ENCODE measurements at places on chromosomes 7 and 10. TPM values are rescaled to one million over a fixed set of nuclear protein-coding genes. Genes with fewer than 3 reads are reported as not detected.

NUDT13 gene
- 4.6 TPM for total RNA-seq

GRCh38 chr10:89954787-89955566 is 253.6 kb downstream of the KIF20B start:
- H3K27ac ChIP-seq: no peak overlapping the region
- H3K4me3 ChIP-seq: no peak overlapping the region
- peaks cover 9% of the 10 kb centered on the region for H3K27me3 ChIP-seq

CYP26C1 gene
- 0.37 TPM for total RNA-seq

DNA sequence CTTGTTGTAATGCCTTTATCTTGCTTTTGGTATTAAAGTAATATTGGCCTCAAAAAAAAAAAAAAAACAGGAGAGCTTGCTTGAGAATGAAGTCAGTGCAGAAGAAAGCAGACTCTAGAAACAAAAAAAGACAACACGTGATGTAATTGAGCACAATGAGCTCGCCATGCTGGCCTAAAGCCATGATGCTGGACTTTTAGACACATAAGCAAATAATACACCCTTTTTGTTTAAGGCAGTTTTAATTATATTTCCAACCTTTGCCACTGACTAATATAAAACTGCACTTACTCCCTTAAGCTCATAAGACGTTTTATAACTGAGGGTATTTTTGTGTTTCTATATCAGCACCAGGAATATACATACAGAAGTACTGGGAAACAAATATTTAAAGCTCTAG is 798.3 kb downstream of the KCNMA1 start:
- no peaks in the 10 kb centered on the region for H3K27me3 ChIP-seq
- no peak overlapping the region for H3K27ac ChIP-seq
- no peak for DNase-seq
- no peaks in the 10 kb centered on the region for H3K4me1 ChIP-seq
- no peak overlapping the region for H3K4me3 ChIP-seq

ODAD2 gene
- total RNA-seq: 6.6 TPM

- H3K4me3 ChIP-seq: no peak overlapping the region
- no peak for DNase-seq
- H3K27me3 ChIP-seq: no peaks in the 10 kb centered on the region
- peaks cover 14% of the 10 kb centered on the region for H3K4me1 ChIP-seq
- peak overlapping the region; percentile 71 for H3K27ac ChIP-seq
- peaks cover 4% of the 10 kb centered on the region for H3K36me3 ChIP-seq
These were observed 10.3 kb downstream of the SEC31B start for GRCh38 chr10:100509241-100509840.

DNA sequence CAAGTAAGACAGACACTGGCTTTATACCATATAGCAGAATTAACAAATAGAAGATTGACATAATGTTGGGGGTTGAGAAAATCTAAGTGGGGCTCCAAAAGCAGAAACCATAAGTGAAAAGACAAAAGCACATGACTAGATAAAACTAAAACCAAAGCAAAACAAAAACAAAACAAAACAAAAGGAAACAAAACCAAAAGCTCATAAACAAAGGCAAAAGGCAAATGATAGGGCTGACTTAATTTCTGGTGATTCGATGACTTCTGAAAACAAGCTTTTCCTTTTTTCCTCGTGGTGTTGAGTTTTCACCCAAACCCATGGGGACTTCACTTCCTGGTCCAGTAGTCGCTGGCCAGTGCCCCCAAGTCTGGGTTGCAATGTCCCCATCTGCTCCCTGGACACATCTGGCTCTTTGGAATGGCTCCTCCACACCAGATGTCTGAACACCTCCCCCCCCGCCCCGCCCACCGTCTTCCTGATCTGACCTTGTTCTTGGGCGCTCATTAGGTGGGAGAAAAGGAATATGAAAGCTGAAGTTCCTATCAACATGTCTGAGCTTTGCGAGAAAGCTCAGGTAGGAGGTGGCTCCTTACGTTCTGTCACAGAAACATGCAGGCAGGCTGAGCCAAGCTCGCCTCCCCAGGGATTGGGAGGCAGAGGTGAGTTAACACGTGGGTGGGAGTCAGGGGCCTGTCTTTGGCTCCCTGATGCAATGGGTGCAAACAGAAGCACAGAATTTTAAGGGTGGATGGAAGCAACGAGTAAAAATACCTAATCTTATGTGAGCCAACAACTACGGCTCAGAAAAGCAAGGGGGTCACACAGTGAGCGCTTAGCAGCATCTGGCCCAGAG is 121.0 kb downstream of the NEURL1 start:
- H3K4me1 ChIP-seq: peaks cover 15% of the 10 kb centered on the region
- peak overlapping the region; percentile 65 for H3K27ac ChIP-seq
- no peaks in the 10 kb centered on the region for H3K27me3 ChIP-seq
- no peak overlapping the region for H3K4me3 ChIP-seq
- DNase-seq: no peak

GRCh38 chr10:22681783-22682183 is 32.6 kb downstream of the PIP4K2A start:
- no peaks in the 10 kb centered on the region for H3K27me3 ChIP-seq
- DNase-seq: no peak
- peaks cover 2% of the 10 kb centered on the region for H3K36me3 ChIP-seq
- peak overlapping the region; percentile 58 for H3K27ac ChIP-seq

NME8 gene
- not detected for total RNA-seq

GRCh38 chr10:80588546-80588945 is 50.8 kb downstream of the SH2D4B start:
- no peak overlapping the region for H3K27ac ChIP-seq
- H3K27me3 ChIP-seq: no peaks in the 10 kb centered on the region
- no peak for DNase-seq
- H3K36me3 ChIP-seq: peaks cover 12% of the 10 kb centered on the region
- no peak overlapping the region for H3K4me3 ChIP-seq

HYAL4 gene
- not detected for total RNA-seq

All from neural crest cell (in vitro differentiated cells).